ENCODE measurements at places on chromosomes 3 and 15.

DNA sequence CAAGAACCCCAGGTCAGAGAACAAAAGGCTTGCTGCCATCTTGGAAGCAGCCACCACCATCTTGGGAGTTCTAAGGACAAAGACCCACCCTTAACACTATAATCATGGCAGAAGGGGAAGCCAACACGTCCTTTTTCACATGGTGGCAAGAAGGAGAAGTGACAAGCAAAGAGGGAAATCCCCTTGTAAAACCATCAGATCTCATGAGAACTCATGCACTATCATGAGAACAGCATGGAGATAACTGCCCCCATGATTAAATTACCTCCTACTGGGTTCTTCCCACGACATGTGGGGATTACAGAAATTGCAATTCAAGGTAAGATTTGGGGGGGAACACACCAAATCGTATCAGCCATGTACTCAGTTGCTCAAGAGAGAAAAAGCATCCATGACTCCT lies 21.1 kb upstream of the GBE1 start:
- DNase-seq, result no peak

DNA sequence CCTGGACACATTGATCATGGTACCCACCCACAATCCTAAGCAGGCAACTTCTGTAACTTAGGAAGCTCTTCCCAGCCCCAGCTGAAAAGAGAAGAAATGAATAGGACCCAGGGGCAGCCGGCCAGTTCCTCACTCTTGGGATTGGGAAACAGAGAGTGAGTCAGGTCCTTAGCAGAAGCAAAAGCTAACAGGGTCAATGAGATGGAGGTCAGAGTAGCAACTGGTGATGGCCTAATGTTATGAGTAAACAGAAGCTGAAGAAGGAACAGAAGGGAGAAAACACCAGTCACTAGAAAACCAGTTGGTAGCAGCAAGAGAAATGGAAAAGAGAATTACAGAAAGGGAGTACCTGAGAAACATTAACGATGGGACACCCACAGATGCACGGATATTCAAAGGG lies 20.0 kb downstream of the RIOX2 start:
- no peak for DNase-seq

- DNase-seq, result no peak
Observed at GRCh38 chr3:157312376-157312745, 124.3 kb upstream of the PTX3 start.

DNA sequence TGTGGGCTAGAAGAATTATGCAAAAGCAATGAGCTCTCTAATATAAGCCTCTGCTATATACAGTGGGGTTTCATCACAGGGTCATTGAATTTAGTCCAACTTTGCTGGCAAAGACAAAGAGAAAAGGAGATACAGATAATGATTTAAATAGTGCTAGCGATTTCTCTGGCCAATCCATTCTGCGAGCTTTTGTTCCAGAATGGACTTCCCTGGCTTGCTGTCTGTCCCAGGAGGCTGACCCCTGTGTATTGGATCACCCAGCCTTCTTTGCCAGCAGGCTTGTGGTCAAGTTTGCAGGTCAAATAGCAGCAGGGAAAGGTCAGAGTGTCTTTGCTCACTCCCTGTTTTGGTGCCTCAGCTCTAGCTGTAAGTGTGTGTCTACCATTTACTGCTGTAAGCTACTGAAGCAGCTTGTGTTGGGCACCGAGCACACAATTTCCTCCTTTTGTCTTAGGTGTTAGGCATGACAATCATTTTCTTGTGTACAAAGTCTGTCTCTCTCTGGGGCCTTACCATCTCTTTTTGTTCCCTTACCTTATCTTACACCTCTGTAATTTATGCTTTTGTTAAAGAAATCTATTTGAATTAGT lies 55.7 kb downstream of the UNC13C start:
- no peak for DNase-seq

- no peak for DNase-seq
Observed at GRCh38 chr3:185789891-185790830, 34.7 kb downstream of the IGF2BP2 start.

GRCh38 chr15:93803421-93804152 lies 427.8 kb upstream of the MCTP2 start:
- no peak for DNase-seq

DNA sequence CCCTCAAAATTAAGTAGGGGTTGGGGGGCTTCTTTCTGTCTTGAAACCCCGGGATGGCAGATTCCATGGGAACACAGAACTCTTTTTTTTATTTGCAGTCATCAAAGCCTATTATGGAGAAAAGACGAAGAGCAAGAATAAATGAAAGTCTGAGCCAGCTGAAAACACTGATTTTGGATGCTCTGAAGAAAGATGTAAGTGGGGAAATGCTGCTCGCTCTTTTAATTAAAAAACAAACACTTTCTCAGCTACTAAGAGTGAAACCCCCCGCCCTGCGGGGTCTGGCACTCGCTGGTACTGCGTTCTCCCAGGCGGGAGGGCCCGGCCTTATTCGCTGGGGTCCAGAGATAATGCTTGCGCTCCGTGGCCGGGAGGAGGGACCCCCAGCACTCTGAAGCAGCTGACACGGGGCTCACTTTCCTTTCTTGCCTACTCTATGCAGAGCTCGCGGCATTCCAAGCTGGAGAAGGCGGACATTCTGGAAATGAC lies 615 bp downstream of the HES1 start:
- DNase-seq, result no peak

- no peak for DNase-seq
Observed at GRCh38 chr15:60417112-60417511, 19.3 kb upstream of the ANXA2 start.

DNA sequence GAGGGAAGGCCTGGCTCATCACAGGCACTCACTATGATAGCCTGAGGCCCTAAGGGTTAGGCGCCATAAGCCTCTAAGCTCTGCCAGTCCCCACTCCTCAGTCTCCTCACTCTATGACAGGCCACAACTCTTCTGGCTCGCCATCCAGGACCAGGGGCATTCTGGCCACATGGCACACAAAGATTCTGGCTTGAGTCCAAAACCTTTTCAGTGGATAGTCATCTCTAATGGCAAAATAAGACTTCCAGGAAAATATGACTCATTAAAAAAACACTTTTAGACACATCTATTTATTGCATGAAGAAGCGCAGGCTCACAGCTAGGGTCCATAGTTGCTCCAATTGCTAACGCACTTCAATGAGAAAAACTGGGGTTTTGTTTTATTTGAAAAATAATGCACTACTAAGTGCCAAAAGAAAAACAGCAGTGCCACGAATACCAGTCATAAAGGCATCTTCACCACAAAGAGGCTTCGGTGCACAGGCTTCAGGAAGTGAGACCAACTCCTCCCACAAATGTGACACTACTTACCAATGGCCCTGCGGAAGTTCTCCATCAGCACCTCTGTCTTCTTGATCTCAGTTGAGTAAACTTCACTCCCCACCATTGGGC lies 11.1 kb downstream of the RUVBL1 start:
- DNase-seq, result no peak

DNA sequence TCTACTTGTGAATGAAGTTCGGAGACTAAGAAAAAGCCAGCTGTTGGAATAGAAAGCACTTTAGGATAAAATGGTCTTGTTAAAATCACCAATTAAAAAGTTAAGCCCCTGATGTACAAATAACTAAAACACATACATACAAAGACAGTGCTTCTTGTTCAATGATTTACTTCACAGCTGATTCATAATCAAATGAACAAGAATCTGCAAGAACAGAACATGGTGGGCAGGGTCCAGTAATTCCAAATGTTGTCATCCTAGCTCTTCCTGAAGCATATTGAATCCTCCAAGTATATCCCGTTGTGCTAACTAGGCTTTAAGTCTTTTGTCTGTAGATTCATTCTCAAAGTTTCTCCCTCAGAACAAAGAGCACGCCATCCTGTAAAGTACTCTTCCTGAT lies 24.5 kb downstream of the NIT2 start:
- no peak for DNase-seq
